ENCODE measurements at places on chromosomes 12 and 14.

- DNase-seq: no peak
Observed at GRCh38 chr12:5459051-5459782, 27.3 kb downstream of the NTF3 start.

GRCh38 chr14:41986700-41987099 is 380.0 kb downstream of the LRFN5 start:
- DNase-seq: peak; percentile 62

GRCh38 chr12:10618338-10618987 is 5.1 kb upstream of the MAGOHB start:
- peak; percentile 74 for DNase-seq

DNA sequence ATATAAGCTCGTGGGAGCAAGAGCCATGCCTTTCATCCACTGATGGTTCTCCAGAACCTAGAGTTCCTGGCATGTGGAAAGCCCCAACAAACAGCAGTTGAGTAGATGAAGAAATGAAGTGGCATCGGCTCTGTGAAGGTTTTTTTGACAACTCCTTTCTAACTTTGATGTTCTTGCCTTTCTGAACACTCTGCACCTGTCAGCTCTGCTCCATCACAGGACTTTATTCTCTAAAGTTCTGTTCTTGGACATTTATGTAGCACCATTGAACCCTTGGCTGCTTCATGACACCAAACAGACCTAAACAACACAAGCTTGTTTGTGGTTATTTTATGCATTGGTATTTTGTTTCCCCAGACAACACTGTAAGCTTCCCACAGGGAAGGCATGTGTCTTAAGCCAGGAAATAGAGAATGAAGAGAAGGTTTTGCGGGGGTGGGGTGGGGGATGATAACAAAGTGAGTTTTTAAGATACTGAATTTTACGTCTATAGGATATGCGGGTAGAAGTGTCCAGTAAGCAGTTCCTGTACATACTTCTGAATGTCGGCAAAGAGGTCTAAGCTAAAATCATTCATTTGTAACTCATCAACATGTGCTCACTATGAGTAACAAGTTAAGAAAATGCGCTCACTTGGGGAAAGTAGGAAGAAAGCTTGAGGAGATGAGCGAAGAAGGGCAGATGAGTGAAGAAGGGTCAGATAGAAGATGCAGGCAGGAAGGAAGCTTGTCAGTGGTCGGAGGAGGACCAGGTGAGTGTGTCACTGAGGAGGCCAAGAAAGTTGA is 146.0 kb upstream of the PLEKHG7 start:
- no peak for DNase-seq

DNA sequence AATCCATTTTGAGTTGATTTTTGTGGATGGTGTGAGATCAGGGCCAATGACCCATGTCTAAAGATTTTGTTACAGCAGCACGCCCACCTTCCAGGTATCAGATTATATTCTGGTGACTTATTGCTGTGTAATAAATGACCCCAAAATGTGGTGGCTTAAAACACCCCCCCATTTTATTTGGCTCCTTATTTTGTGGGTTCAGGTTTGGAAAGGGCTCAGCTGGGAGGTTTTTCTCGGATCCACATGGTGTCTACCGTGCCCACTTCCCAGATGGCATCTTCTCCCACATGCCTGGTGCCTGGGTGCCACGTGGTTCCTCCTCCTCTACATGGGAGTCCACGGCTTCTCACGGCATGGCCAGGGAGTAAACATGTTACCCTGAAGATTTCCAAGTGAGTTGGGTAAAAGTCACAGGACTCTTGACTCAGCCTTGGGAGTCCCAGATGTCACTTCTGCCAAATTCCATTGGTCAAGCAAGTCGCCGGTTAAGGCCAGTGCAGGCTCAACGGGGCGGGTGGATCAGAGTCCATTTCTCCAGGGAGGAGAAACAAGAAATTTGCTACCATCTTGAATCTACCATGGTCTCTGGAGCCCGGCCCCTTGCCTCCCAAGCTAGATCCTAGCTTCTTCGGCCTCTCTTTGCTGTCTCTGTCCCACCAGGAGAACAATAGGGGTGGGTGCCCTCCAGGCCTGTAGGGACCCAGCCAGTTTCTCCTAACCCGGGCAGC is 214.3 kb downstream of the KIF26A start:
- DNase-seq: no peak

GRCh38 chr12:38898001-38898684 is 7.2 kb downstream of the CPNE8 start:
- DNase-seq: no peak

DNA sequence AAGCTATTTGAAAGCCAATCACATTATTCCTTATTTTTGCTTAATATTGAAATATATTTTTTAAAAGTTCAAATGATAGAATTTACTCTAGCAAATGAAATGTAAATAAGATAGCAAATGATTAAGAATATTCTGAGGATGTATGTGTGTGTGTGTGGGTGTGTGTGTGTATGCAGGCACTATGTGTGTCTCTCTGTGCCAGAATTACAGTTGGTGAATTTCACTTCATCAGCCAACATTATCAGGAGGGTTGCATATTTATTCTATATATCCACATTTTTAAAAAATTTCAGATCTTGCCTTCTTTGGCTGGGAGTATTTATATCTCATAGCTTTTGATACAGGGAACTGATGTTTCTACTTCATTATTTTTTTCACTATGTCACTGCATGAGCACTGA is 274.9 kb upstream of the SOX5 start:
- DNase-seq: no peak

DNA sequence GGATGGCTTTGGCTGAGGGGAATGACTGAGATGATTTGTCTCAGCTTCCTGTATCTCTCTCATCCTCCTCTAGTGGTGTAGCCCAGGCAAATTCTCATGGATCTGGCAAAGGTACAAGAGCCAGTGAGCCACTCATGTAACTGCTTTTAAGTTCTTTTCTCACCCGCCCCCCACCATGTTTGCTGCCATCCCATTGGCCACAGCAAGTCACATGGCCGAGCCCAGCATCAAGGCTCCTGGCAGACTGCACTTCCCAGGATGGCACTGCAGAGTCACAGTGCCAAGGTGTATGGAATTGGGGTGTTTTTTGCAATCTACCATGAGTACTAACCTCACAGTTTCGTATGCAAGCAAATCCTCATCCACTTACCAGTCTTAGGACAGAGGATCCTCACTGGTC is 50.9 kb downstream of the CHST11 start:
- no peak for DNase-seq

DNA sequence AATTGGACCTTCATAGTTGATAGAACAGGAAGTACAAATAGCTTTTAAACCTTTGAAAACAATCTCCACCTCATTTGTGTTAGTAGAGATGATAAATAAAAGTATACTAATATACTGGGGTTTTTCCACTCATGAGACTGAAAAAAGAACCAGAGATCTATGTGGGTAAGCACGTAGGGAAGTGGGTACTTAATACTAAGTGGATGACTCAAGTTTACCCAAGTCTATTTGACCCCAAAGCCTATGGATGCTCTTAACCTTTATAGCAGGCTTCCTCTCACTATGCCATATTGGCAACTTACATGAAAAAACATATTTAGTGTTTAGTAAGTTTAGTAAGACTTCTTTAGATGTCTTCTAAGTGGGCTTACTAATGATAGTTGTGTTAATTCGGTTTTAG is 49.2 kb upstream of the CHPT1 start:
- no peak for DNase-seq

GRCh38 chr12:237026-237815 is 23.3 kb upstream of the SLC6A12 start:
- no peak for DNase-seq

- DNase-seq: no peak
Observed at GRCh38 chr14:23443411-23443812, 8.0 kb upstream of the MYH7 start.

DNA sequence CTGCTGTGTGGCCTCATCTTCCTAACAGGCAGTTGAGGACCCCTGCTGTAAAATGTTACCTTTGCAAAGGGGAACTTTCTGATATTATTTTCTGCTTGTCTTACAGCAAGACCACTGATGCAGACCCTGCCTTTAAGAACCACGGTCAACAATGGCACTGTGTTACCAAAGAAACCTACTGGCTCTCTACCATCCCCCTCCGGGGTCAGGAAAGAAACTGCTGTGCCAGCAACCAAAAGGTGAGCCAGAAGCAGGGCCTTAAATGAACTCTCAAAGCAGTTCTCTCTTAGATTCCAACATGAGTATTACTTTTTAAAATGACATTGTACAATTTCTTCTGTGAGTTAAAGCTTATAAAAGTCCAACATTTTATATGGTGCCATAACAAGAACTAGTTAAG is 72.2 kb downstream of the EML1 start:
- no peak for DNase-seq

DNA sequence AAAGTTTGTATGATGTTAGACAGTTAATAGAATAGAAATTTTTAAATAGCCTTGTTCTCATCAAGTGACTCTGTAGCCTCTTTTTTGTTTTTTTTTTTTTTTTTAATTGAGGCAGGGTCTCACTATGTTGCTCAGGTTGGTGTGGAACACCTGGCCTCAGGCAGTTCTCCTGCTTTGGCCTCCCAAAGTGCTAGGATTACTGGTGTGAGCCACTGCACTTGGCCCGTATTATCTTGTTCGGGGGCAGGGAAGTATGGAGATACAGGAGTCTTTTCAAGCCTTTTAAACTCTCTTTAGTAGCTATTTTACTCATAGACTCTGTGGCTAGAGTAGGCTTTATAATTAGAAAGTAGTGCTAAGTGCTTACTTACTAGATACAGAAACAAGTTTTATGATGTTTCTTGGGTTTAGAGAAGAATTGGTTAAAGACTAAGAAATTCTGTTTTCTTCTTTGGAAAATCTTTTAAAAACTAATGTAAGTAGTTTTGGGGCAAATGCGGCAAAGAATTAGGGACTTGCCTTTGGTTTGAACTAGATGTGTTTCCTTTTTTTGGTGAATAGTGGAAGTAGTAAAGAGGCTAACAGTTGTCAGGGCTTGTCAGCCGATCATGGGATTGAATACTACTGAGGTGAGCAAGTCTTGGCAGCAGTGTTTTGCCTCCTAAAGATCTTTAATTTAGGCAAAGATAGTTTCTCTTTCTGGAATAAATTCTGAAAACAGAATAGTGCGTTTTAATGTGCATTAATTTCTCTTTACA is 31.3 kb downstream of the FBXO34 start:
- peak; percentile 16 for DNase-seq

DNA sequence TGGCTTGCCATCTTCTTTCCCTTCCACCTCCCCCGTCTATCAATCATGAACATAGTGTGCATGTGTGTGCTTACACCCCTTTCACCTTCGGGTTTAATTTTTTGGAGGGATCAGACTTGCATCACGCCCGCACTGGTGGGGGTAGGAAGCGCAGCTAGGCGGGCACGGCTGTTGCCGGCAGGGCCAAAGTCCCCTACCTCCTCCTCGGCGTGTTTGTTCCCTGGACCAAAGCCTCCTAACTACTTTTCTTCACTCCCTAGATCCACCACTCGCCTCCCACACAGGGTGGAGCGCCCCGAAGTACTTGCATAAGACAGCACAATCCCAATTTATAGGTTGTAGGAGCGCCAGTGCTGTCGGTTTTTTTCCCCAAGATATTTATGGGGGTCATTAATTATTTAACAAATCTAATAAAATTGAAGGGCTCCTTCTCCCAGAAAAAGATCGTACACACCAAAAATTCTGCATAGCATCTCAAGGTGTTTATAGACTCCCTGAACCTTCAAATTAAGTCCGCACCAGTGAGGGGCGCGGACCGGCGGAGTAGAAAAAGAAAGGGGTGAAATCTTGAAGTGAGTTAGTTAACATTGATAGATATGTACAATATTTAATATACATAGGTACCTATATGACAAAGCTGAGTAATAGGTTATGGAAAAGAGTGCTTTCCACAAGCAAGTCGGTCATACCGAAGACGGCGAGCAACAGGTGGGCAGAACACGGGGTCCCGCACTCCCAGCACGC is 717 bp downstream of the PKP2 start:
- DNase-seq: no peak

DNA sequence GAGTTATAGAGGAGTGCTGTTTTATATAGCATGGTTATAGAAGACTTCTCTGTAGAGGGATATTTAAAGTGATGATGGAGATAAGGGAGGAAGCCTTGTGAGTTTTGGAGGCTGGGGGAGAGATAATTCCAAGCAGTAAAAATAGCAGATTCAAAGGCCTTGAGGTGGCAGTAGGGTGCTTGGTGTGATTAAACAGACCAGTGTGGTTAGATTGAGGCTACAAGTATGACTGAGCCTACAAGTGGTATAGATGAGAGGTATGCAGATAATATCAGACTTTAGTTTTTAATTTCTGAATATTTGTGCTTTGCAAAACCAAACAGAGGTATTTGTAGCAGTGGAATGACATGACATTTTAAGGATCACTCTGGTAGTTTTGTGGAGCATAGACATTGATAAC is 20.3 kb downstream of the FANCM start:
- DNase-seq: no peak

- no peak for DNase-seq
Observed at GRCh38 chr14:75338398-75338797, 59.8 kb downstream of the FOS start.

DNA sequence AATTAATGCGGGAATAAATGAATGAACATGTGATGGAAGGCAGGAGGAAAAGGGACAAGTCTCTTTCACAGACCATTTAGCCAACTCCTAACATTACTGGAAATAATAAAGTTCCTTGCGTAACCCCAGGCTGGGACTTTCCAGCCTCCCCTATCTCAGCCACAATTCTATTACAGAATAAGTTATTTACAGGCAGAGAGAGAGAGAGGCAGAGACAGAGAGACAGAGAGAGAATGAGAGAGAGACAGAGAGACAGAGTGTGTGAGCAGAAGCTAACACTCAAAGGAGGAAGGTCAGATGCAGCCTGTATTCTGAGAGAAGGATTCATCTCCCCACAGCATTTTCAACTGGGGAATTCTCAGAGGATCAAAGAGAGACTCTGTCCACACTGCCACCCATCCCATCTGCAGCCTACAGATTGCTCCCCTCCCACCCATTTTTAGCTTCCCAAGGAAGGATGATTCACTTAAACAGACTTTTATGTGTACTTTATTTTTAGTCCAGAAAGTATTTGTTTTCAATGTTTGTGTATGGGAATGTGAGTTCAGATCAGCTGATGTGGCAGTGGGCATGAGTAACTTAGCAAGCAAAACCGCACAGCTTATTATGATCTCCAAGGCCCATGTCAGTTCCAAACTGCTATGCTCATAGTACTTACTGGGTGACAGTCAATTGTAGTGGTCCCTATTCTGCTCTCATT is 165.7 kb downstream of the CAND1 start:
- peak; percentile 96 for DNase-seq

DNA sequence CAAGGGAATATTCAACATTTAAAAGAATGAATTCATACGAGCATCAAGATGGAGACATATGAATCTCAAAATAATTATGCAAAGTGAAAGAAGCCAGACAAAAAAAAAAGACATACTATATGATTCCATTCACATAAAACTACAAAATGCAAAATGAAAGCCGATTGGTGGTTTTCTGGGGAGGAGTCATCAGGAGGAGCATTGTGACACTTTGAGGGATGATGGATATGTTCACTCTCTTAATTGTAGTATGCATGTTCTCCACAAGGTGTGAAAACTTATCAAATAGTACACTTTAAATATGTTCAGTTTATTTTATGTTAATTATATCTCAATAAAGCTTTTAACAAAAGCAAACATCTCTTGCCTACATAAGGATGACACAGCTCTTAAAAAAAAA is 13.5 kb downstream of the OLR1 start:
- no peak for DNase-seq

GRCh38 chr12:108820707-108821406 is 36.5 kb downstream of the SSH1 start:
- DNase-seq: no peak

All from fibroblast of the aortic adventitia (primary cell).